Stimulated activated CD8-positive, alpha-beta memory T cell treated with anti-CD3 and anti-CD28 coated beads, Interleukin-15, amount 100 ng/mL, for 24 hours (primary cell): ENCODE measurements at places on chromosomes 16 and 17.
A peak's percentile ranks its signal among the peaks of the same experiment; 100 is the strongest.

- DNase-seq: no peak
Observed at GRCh38 chr17:55587608-55588139, 76.4 kb upstream of the SMIM36 start.

GRCh38 chr17:79414063-79414792 lies 196.6 kb downstream of the RBFOX3 start:
- no peak for DNase-seq

GRCh38 chr17:69061721-69062556 lies 1.2 kb upstream of the ABCA9 start:
- no peak for DNase-seq

GRCh38 chr16:78050734-78051400 lies 28.5 kb downstream of the CLEC3A start:
- no peak for DNase-seq

DNA sequence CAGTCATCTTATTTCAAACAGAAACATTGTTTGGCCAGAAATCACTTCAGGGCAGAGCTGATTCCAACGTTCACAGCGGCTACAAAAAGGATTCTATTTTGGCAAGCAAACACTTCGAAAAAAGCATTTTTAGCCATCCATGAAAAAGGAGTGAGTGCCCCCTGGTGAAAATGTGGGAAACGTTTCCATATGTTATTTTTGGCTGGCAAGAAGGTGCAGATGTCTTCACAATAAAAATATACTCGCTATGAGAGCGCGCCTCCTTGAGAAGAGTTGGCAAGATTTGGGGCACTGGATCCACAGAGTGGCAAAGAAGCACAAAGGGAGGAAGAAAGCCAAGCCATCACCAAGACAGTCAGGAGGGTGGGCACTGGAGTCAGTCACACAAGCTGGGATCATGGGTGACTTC lies 191.1 kb downstream of the CHD9NB start:
- no peak for DNase-seq

GRCh38 chr17:290121-290521 lies 62.5 kb downstream of the RPH3AL start:
- DNase-seq: no peak

GRCh38 chr16:82835487-82836155 lies 208.9 kb downstream of the CDH13 start:
- no peak for DNase-seq

GRCh38 chr17:65035191-65035590 lies 21.3 kb downstream of the GNA13 start:
- DNase-seq: no peak

DNA sequence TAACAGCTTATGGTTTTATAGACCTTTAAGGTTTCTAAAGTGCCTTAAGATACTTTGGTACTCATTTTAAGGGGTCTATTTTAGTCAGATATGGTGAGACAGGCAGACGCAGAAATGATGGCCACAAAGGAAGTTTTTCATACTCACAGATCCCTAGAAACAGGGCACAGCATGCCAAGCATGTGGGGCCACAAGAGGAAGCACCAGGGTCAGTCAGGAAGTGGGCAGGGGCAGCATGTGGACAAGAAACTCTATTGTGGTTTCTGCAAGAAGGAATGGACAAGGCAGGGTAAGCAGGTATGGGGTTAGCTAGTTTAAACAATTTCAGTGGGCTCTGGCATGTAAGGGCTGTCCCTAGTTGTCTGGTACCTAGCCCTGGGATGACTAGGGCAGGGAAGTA lies 8.5 kb downstream of the EFCAB3 start:
- DNase-seq: no peak

GRCh38 chr16:84450176-84450865 lies 54.1 kb downstream of the MEAK7 start:
- no peak for DNase-seq

DNA sequence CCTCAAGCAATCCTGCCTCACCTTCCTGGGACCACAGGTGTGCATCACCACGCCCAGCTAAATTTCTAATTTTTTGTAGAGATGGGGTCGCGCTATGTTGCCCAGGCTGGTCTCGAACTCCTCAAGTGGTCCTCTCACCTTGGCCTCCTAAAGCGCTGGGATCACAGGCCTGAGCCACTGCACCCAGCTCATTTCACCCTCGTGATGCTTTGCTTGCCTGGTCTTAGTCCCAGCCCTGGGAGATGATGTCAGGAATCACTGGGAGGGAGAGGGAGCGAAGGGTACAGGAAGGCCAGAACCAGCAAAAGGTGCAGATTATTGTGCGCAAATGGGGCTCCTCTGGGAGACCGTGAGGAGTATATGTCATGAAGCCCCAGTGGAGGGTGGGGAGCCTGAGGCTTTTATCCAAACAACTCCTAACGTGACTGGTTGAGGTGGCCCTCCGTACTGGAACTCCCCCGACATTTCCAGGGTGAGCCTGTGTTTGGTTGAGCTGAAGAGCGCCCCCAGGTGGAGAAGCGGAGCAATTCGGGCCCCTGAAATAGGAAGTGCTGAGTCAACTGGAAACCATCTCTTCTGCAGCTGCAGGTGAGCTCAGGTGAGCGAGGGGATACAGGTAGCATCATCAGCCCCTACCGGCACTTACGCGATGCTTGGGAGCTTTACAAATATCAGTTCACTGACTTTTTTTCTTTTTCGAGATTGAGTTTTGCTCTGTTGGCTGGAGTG lies 41.2 kb upstream of the HAPSTR1 start:
- DNase-seq: no peak

DNA sequence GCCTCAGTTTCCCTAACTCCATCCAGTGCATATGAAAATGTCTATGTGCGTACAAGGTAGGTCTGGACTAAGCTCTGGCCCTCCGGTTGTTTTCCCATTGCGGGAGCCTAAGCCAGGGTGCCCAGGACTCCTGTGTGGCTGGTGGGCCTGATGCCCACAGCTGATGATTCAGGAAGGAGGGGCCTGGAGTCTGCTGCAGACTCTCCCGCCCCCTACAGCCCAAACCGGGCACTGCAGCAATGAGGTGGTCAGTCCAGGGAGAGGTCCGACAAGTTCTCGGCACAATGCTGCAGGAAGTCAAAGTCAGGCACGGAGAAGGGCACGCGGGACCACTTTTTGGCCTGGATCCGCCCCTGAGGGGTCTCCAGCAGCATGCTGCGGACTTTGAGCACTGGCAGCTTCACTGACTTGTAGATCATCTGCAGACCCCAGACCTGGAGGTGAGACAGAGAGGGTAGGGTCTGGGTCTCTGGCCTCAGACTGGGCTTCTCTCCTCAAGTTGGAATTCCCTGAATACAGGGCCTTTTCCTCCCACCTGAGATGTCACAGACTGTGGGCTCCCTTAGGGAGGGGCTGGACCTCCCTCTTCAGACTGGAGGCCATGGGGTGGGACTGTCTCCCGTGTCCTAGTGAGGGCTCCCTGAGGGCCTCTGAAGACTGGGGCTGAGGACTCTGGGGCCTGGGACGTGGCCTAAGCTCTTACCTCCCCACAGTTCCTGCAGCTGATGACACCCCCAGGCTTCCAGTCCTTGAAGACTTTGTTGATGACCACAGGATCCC lies 3.4 kb upstream of the ZNF385C start:
- DNase-seq: peak; percentile 61

- DNase-seq: no peak
Observed at GRCh38 chr17:81932333-81932983, 4.6 kb downstream of the PYCR1 start.

GRCh38 chr17:17726458-17727060 lies 45.3 kb downstream of the RAI1 start:
- no peak for DNase-seq

GRCh38 chr16:31215287-31216162 lies 1.4 kb downstream of the PYDC1 start:
- DNase-seq: no peak

- no peak for DNase-seq
Observed at GRCh38 chr17:73616873-73617404, 27.3 kb downstream of the SDK2 start.

DNA sequence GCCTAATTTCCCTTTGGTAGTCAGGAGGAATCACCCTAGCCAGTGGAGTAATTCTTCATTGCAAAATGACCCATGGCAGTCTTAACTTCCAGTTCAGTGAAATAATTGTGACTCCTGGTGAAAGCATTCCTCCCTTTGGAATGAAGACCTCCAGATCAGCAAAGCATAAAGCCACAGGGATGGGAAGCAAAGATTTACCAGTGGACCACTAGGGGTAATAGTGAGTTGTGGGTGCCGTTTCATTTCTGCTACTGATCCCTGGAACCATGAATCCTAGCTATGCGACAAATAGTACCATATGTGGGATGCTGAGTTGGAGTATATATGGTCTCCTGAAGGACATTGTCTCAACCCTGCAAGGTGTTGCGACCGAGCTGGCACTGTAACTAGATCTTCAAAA lies 13.7 kb downstream of the DYNLL2 start:
- no peak for DNase-seq

DNA sequence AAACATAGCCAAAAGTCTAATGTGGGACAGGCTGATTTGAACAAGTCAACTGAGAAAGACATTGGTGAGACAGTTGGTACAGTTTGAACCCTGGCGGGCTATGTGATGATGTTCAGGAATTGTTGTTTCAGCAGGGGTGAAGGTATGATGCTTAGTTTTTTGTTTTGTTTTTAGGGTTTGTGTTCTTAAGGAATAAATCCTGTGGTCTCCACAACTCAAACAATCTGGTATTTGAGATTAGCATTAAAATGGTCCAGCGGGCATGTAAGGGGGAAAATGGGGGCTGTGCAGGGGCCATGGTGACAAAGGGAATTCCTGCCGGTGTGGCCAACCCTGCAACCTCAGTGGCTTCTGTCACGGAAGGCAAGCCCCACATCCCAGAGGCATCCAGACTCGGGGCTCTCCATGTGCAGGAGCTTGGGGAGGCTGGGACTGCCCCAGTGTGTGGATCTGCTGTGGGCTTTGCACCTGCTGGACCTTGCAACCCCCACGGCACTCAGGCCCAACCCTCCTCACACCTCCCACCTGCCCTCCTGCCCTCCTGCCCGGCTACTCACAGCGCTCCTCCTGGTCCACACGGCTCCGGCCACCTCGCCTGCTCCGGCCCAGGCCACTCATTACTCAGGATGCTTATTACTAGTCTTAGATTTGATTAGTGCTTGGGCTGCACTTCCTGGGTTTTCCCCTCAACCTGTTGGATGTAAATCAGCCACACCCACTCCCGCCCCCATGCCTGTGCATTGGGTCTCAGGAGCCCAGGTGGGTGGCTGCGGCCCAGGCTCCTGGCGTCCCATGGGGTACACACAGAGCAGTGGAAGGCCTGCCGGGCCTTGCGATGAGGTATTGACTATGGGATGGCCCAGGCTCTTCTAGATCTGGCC lies at the start of gene TNFRSF13B:
TNFRSF13B (minus strand) TSS at position 661 of the 881 bp plus-strand sequence; CDS start at position 618, 43 bp downstream.
- DNase-seq: no peak

GRCh38 chr17:81030741-81031565 lies 4.0 kb upstream of the BAIAP2 start:
- no peak for DNase-seq

- DNase-seq: no peak
Observed at GRCh38 chr16:28187595-28188004, 24.2 kb downstream of the XPO6 start.
